A673 (cell line): ENCODE measurements at places on chromosomes 16 and 17. TPM values are rescaled to one million over a fixed set of nuclear protein-coding genes. Genes with fewer than 3 reads are reported as not detected.

SLC13A2 gene
- not detected in 2 replicates for total RNA-seq

OR4D1 gene
- total RNA-seq, result not detected in 2 replicates

FOXN1 gene
- not detected in 2 replicates for total RNA-seq

CFAP97D1 gene
- total RNA-seq, result not detected in 2 replicates

TPSD1 gene
- total RNA-seq, result 1.7 and 2.3 TPM in 2 replicates

CORO1A gene
- 4.6 and 7.0 TPM in 2 replicates for total RNA-seq

SMURF2 gene
- 24.7 and 27.8 TPM in 2 replicates for total RNA-seq

KCNH6 gene
- not detected in 2 replicates for total RNA-seq

PRAC1 gene
- total RNA-seq, result 78.3 and 129 TPM in 2 replicates

KRT14 gene
- not detected in 2 replicates for total RNA-seq

CCL15 gene
- not detected in 2 replicates for total RNA-seq
